ENCODE measurements at places on chromosomes 1 and 21. TPM values are rescaled to one million over a fixed set of nuclear protein-coding genes. Genes with fewer than 3 reads are reported as not detected.

The SAMD13 gene
- not detected for total RNA-seq

The KRTAP20-4 gene
- not detected for total RNA-seq

The OVAAL gene
- not detected for total RNA-seq

- ATAC-seq, result no peak
Measured at GRCh38 chr1:79791488-79792218, 785.1 kb upstream of the ADGRL4 start.

Measured in activated T-helper 17 cell treated with anti-CD3 and anti-CD28 coated beads, Interleukin-2, amount 50 U/mL, for 72 hours (primary cell).